ENCODE measurements at places on chromosomes 2 and 18.

GRCh38 chr2:170212625-170213280 is 34.8 kb downstream of the MYO3B start:
- no peak for DNase-seq

DNA sequence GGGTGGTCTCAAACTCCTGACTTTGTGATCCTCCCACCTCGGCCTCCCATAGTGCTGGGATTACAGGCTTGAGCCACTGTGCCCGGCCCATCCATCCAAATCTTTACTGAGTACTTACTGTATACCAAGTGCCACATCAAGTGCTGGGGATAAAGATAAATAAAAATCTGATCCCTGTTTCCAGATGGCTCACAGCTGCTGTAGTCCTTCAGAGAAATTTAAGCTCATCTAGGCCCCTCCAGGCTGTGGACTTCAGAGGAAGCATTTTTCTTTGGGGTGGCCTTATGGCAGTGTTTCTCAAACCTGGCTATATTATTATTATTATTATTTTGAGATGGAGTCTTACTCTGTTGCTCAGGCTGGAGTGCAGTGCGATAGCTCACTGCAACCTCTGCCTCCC is 33.7 kb upstream of the GTF2A1L start:
- no peak for DNase-seq

- DNase-seq: no peak
These were observed 64.8 kb upstream of the RALBP1 start for GRCh38 chr18:9410515-9410914.

DNA sequence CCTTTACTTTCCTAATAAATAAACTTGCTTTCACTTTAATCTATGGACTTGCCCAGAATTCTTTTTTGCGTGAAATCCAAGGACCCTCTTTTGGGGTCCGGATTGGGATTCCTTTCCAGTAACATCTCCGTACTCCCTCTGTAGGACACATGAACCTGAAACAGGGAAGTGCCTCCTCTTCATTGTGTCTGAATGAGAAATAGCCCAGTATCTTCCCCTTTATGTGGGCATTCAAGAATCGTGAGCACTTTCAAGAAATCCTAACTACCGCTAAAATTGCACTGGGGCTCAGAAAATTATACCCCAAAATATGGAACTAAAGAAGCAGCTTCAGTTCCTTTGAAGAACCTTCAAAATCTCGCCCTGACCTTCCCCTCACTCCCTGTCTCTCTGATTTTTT is 7.8 kb upstream of the POMC start:
- no peak for DNase-seq

GRCh38 chr2:168920504-168921157 is 19.5 kb downstream of the G6PC2 start:
- DNase-seq: no peak

- no peak for DNase-seq
These were observed 3.9 kb upstream of the RNF103 start for GRCh38 chr2:86627550-86627949.

GRCh38 chr2:226683944-226684562 is 115.6 kb downstream of the IRS1 start:
- DNase-seq: no peak
